ENCODE measurements at places on chromosomes 12 and 14.

DNA sequence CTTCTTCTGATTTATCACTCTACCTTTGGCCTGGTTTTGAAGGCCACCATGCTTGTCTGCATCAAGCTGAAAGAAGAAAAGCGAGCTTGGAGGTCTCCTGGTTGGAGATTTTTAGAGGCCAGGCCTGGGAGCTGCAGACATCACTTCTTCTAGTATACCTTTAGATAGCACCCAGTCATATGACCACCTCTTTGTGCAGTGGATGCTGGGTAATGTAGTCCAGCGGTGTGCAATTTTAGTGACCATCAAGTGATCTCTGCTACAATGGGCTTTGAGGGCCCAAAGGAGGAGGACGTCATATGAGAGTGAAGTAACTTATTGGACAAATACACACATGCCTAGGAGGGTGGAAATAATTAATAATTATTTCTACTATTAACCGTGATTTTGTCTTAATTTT, 15.2 kb upstream of the WNT5B start:
- DNase-seq: peak; percentile 41

DNA sequence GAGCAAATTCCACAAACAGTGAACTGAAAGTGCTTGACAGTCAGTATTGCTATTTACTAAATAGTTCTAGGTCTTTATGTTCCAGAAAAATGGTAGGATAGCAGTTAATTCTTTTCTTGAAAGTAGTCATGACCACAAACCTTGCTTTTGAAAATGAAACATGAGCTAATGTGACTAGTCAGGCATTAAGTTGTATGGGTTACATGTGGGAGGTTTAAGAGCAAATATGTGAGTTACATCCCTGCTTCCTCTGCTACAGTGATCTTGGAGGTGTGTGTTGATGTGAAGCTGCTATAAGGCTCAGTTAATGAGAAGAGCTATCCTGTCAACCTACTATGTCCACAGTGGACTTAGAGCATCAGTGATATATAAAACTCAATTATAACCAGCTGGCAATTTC, 741.6 kb downstream of the FSCB start:
- no peak for DNase-seq

- peak; percentile 46 for DNase-seq
These were observed 454.2 kb downstream of the DPF3 start for GRCh38 chr14:72439707-72440106.

GRCh38 chr12:116448165-116448739, 110.9 kb upstream of the MAP1LC3B2 start:
- DNase-seq: no peak

DNA sequence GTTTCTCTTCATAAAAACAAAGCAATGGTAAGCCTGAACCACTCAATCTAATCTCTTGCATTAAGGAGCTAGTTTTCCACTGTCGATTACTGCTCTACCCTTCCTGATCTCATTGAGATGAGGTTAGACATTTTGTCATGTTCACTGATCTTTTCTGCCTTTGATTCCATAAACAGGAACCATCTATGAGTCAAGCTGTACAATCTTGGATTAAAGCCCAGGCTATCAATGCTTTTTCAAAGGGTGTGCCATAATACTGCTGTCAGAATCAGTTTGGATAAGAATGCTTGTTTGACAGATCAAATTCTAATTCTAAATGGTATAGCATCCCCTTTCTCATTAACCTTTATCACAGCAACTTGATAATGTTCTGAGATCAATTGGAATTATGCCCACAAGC, 16.1 kb downstream of the GRIP1 start:
- DNase-seq: peak; percentile 2

- no peak for DNase-seq
These were observed 24.7 kb downstream of the ISCA2 start for GRCh38 chr14:74518221-74518620.

- DNase-seq: no peak
These were observed 83.0 kb upstream of the METAP2 start for GRCh38 chr12:95390932-95391331.

All from hematopoietic multipotent progenitor cell treated with erythropoietin and hydrocortisone succinate and interleukin-3 and kit ligand, for 6 days (in vitro differentiated cells).